ENCODE measurements at places on chromosomes 6 and 20.

GRCh38 chr20:63215101-63216040, 560 bp downstream of the YTHDF1 start:
- no peak for DNase-seq

GRCh38 chr6:30135757-30136156, at the start of gene TRIM40:
TSS of gene TRIM40 (plus strand) at chr6:30136140. CDS start at chr6:30137037, 897 bp downstream.
- DNase-seq, result no peak

DNA sequence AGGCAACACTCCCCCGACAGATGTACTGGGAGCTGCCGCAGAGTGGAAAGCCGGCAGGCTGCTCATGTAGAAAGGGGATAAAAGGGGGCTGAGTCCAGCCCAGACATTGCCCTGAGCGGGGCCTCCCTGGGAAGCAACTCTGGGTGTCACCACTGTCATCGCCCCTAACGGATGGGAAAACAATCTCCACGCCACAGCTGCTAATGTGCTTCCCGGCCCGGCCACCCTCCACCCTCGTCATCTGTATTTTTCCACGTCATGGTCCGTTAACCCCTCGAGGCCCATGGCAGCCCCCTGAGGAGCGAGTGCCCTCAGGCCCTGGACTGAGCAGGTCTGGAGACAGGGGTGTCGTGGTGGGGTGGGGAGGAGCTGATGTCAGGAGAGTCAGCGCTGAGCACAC, 227.4 kb downstream of the DLL1 start:
- no peak for DNase-seq

GRCh38 chr6:40563111-40563510, 24.1 kb downstream of the LRFN2 start:
- DNase-seq, result no peak

- DNase-seq, result no peak
Measured at GRCh38 chr6:113894712-113895674, 37.8 kb downstream of the MARCKS start.

GRCh38 chr6:148746363-148747144, at the start of gene UST:
TSS of gene UST (plus strand) at chr6:148747030. CDS start at chr6:148747431, 401 bp downstream.
- DNase-seq, result peak; percentile 34

- no peak for DNase-seq
Measured at GRCh38 chr6:42349753-42350511, 101.8 kb downstream of the TRERF1 start.

- peak; percentile 61 for DNase-seq
Measured at GRCh38 chr20:11890331-11891076, 27.2 kb upstream of the BTBD3 start.

DNA sequence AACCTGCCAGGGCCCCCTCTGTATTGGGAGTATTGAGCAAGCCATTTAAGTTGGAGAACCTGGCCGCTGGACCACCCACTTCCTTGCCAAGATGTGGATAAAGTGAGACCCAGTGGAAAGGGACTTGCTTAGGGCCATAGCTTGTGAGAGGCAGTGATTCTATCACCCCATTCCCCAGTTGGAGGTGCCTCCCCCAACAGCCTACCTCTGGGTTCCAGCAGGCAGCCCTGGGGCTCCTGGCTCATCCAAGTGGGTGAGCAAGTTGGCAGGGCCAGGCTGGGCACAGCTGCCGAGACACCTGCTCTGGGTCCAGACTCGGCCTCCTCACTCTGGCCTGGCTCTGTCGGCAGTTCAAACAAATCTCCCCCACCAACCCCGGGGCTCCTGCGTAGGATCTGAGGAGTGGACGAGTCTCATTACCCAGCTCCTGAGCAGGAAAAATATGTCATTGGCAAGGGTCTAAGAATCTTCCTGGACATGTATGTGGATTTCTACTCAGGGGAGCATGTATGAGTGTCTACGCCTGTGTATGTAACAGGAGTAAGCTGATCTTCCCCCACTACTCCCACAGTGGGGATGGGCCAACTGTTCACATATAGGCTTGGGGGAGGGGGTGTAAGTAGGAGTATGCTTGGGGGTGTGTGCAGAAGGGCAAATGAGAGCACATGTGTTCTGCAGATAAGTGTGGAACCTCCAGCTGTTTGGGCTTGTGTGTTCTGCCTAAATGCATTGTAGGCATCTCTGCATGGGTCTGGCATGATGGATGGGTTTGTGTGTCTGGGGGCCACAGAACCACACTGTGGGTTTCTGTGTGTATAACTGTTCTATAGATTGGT, 1.9 kb downstream of the ID1 start:
- DNase-seq, result no peak

DNA sequence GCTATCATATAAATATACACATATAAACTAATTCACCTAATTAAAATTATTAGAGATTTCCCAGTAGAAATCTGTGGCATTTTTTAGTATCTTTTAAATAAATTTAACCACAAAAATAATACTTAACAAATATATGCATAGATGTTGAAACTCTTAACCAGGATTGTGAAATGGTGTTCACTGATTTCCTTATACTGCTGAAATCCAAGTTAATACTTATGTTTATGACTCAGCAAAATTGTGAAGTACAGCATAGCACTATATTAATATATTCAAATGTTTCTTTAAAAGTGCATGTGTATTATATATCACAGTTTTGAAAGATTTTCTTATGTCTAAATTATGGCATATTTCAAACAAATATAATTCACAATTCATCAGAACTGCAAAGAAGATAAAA, 328.2 kb upstream of the MANEA start:
- DNase-seq, result no peak

DNA sequence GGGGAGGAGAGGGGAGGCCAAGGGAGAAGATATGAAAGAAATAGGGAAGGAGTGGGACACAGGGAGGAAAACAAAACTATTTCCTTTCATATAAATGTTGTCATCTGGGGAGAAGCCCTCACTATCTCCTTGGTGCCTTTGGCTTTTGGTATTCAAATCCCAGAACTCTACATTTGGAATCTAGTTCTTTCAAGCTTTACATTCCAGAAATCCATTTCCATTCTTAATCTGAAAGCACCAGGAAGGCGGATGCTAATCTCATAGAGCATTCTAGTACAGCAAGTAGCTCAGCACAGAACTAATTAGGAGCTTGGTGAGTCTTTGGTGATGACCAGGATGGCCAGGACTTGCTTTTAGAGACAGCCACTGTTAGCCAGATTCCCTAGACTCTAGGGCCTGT, 177.9 kb downstream of the KIF16B start:
- no peak for DNase-seq

DNA sequence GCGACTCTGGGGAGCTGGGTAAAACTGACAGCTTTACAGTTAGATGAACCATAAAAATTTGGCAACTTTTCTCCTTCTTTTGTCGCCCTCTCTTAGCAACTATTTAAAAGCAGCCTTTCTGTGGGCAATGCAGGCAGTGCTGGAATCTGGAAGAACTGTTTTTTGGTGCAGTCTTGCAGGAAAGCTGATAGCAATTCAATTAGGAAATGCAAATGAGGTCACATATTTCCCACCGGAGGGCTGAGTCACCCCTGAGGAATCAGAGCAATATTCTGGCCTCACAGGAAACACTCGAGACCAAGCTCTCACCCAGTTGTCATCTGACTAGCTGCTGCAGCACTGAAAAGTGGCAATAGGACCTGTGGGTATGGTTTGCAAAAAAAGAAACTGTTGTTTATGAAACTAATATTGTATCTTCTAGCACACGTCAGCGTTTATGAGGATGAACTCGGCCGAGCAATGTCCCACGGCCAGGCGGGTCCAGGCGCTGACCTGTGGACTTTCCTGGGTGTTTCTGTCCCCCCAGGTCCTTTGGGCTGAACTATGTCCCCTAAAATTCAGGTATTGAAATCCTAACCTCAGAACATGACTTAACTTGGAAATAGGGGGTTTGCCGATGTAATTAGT, 312.3 kb downstream of the TAF4 start:
- DNase-seq, result no peak

DNA sequence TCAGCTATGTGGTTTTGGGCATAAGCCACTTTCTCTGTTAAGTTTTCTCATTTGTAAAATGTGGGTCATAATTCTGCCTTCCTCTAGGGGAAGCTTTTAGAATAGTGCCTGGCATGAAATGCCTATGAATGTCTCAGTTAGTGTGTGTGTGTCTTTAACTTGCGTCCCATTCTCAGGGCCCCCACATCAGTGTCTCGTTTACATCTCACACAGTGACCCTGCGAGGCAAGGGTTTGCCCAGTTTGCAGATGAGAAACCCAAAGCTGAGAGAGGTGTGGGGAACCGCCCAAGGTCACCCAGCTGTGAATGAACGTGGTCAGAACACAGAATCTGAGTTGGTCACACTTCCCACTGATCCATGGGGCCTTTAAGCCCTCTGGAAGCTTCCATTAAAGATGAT, 14.1 kb downstream of the DYNLRB1 start:
- no peak for DNase-seq

DNA sequence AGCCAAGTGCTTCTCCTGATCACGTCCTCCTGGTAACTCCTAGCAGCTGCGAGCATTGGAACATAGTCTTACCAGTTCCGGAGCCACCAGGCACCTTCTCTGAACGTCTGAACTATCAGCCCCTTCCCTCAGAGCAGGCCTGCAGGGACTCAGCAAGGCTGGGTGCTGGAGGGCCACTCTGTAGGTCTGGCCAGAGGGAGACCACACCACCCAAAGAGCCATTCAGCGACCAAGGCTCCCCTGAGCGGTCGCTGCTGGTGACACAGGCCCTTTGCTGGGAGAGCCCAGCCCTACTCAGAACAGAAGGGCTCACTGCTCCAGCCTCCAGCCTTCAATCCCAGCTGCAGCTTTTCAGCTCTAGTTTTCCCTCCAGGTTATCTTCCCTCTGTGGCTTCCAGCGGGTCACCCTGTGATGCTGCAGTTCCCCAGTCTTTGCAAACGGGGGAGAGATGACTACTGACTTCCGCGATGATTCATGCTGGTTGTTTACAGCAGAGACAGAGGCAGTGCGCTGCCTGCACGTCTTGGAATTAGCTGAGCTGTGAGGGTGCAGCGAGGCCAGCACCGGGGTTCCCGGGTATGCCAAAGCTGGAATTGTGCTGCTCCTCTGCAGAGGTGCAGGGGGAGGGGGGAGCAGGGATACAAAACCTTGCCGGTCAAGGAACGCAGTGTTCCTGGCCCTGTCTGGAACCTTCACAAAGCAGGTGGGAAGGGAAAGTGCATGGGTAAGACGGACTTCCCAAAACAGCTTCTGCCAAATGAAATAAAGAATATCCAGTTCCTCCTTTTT, 161.4 kb downstream of the LY86 start:
- peak; percentile 28 for DNase-seq

GRCh38 chr6:157020398-157020797, 243.2 kb downstream of the ARID1B start:
- DNase-seq, result no peak

DNA sequence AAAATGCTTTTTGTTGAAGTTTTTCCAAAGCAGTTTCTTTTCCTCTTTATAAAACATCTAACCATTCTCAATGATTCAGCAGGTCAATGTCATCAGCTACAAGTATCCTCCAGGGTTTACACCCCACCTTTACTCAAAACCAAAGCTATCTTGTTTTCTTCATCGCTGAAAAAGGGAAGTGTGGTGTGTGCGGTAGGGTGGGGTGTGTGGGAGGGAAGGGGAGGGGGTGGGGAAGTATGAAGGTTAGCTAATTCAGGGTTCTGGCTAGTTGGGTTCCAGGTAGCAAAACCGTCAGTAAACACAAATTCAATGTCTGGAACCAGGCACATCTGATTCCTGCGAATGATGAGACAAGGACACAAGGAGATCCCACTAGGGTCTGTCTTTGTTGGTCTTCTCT, 189.6 kb downstream of the GJA10 start:
- peak; percentile 20 for DNase-seq

- DNase-seq, result no peak
Measured at GRCh38 chr6:146961831-146962230, 242.4 kb upstream of the STXBP5 start.

- DNase-seq, result no peak
Measured at GRCh38 chr6:45714741-45715507, 300.7 kb downstream of the CLIC5 start.

DNA sequence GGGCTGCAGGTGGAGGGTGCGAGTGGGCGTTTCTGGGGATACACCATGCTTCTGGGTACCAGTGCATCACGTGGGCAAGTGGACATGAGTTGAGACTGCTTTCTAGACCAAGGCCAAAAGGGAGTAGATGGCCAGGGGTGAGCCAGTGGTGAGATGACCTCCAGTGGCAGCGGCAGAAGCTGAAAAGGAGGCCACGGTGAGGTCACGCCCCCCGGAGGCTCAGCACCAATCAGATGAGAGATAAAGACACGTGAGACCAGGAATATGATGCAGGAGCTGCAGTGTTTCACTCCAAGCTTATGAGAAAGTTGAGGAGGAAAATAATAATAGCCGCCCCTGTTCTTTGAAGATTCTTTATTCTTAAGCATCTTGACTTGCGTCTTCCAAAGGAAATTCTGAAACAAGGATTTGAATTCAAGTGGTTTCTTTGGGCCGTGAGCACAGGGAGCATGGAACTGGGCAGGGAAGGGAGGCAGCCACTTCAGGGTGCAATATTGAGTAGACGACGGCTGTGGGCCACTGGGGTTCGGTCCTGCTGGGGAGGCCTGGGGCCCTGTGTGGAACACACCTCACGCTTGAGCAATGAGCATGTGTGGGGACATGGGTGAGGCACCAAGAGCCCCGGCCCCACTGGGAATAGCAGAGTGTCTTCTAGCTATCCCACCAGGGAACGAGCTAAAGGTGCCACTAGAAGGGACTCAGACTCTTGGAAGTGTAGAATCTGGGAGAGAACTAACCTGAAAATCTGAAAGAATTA, 156.7 kb upstream of the LRFN2 start:
- no peak for DNase-seq

- no peak for DNase-seq
Measured at GRCh38 chr6:2158596-2159271, 86.7 kb downstream of the GMDS start.

DNA sequence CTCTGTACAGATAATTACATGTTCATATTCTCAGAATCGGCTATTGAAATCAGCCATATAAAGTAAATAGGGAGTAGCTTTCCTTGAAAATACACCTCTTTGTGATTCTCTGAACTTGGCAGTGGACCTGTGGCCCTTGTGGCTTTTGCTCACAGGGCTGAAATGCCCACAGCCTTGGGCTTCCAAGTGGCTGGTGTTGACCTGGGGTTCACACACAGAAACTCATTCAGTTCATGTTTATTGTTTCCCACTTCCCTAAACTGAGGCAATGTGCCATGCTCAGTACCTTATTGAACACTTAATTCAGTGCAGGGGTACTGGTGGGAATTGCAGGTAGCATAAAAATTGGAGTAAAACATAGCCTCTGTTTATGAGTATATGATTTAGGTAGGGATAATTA, 19.1 kb upstream of the TULP4 start:
- DNase-seq, result no peak

DNA sequence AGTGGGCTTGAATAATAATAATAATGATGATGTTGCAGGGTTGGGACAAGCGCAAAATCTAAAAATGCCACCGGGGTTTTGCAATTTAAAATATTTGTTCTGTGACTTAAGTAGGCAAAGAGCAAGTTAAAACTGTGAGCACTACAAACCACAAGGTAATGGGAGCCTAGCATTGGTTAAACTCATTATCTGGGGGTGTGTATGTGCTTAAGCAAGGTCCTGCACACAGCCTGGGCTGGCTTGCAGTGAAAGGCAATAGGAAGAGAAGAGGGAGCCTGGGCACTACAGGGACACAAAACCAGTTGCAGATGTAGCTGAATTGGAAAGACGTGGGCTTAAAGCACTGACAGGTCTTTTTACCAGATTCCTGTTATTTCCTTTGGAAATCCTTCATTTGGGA, 11.7 kb downstream of the SIM1 start:
- no peak for DNase-seq

- DNase-seq, result no peak
Measured at GRCh38 chr6:163712566-163712961, 298.0 kb downstream of the QKI start.

All from activated CD4-positive, alpha-beta T cell treated with anti-CD3 and anti-CD28 coated beads for 24 hours (primary cell).